Renal cortex interstitium (tissue), 15 donors: ENCODE measurements at places on chromosomes 13 and 19.

DNA sequence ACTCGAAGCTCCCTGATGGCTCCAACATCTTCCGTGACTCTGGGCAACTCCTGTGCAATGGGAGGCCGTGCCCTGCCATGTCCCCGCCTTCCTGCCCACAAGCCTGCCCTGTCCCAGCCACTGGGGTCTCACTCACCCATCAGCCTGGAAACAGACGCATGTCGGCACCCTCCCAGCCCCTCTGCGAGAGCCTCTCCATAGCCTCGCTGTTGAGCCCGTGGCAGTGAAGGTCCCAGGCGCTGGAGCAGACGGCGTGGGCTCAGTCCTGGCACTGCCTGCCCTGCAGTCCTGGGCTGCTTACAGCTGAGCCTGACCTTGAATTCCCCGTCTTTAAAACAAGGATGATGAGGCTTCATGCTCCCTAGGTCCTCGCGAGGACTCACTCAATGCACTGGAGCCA, 37.0 kb downstream of the MCF2L start:
- no peak for DNase-seq

DNA sequence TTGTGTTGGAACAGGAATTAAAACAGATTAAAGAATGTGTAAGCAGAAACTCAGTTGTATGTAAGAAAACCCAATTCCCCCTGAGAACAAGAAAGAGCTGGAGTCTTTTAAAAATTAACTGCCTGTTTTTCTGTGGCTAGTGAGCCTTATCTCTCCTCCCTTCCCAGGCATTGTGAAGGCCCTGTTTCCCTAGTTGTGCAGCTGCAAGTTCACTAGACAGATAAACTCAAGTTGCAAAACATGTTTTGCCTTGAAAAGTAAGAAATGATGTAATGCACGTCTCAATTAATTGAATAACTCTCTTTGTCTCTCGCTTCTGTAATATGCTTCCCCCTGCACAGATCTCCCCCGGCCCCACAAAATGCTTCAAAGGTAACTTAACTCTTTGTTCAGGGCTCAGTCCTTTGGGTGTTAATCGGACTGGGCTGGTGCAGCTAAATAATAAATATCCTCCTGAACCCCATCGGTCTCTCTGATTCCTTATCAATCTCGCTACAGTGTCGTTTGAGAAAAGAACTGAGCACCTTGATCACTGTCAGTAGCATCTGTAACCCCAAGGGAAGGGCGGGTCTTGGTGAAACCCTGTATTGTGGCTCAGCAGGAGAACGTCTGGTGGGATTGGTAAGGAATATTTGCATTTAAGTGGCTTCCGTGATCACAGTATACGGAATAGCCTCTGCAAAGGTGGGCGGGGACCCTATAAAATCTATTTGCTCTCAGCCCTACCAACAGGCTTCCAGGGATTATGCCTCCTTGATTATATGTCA, 1.6 kb upstream of the ZNF556 start:
- no peak for DNase-seq

GRCh38 chr19:32673573-32673972, 1.4 kb downstream of the ANKRD27 start:
- no peak for DNase-seq

DNA sequence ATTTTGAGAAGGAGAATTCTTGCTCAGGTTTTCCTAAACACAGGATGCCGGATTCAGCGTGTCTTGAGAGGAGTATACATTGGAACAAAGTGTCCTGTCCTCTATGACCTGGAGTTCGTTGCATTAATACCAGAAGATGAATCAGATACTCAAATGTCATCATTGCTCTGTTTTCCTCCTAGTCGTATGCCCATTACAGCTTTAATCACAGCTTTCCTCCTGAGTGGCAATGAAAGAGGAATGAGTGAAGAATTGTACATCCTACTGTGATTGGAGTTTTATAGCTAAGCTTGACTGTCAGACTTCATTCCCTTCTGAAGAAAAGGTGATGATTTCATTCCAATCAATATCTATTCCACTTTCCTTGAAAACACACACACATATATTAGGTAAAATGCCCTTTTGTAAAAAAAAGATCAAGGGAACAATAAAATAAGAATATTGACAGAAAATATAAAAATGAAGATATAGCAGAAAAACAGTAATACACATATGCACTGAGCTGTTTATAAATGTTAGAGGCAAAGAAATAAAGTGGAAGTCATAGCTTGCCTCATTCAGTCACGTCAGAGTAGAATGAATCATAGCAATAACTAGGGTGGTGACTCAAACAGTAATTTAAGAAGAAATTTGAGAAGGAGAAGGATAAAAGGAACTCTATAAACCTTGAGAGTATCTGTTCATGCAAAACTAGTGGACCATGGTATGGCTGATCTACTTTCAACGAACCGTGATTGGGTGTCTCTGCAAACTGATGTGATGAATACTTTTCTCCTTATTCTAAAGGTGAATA, 501.5 kb downstream of the SUCLA2 start:
- no peak for DNase-seq

DNA sequence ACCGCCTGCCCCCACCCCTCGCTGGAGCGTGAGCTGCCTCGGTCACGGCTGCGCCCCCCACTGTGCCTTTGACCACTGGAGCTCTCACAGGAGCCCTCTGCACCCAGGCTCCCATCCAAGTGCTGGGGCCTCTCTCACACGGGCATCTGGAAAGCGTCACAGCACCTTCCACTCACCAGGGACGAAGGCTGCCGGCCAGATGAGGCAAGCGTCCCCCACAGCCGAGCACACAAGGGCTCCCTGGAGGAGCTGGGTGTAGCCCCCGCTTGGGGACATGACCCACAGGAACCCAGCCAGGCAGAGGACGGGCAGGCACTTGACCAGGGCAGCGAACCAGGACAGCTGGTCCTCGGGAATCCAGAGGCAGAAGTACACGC, 560 bp downstream of the TMEM86B start:
- DNase-seq, result no peak
